ENCODE measurements at places on chromosomes 1 and 21.

- DNase-seq = no peak
Measured at GRCh38 chr1:31216016-31216415, 23.7 kb downstream of the NKAIN1 start.

DNA sequence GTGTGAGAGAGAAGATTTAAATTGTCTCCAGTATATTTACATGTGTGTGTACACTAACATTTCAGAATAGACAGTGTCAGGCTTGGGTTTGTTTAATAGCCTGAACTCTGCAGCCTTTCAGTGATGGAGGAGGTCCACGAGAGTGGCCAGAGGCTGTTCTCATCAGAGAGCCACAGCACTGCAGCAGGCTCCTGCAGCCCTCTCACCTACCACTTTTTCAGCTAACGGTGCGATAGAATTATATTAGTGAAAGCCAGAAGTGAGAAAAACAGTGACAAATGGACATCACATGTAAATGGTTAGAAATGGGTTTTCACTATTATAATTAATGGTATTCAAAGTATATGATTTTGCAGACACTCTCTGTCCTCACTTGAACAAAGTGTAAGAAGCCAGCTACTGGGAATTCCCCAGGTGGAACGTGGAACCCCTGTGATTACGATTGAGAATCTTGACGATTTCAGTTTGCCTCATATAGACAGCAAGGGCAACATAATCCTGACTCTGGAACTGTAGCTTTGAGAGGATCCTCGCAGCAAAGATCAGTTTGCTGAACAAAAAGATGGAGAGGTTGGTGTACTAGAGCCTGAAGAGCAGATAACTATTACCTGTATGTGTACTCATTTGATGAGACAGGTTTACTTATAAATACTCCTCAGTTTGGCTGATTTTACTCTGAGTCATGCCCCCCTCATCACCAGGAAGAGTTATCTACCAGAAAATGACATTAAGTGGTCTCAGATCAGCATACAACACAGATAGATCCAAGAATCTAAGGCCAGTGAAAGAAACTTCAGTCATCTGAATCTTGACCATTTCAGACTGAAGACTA, 31.4 kb downstream of the IFI16 start:
- DNase-seq = no peak

DNA sequence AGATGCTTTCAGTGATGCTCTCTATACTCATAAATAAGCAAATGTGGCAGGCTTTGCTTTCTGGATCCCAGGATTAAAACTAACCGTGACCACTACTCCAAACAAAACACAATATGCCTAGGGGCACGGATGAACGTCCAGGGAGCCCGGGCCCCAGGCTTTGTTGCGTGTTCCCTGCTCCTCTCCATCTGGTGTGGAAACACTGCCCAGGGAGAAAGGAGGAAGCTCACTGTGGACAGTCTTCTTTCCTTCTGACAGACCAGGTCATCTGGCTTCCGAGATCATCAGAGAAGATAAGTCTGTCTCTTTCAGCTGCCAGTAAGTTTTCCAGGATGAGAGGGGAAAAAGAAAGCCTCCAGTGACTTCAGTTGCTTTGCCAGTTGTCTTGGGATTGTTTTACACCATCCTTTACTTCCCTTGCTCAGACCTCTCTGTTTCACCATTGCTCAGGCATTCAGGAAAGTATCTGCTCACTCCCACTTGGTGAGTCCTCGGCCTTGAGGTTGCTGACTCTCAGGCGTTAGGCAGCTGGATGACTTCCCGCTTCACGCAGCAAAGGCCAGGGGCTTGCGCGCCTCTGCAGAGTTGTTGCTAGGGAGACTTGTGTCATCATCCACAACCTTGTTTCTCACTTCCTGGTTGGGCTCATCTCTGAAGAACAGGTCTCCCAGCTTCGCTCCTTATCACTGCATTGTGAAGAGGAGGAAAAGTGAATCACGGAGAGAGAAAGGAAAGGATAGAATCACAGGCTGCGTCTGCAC, 20.6 kb upstream of the PGD start:
- no peak for DNase-seq

DNA sequence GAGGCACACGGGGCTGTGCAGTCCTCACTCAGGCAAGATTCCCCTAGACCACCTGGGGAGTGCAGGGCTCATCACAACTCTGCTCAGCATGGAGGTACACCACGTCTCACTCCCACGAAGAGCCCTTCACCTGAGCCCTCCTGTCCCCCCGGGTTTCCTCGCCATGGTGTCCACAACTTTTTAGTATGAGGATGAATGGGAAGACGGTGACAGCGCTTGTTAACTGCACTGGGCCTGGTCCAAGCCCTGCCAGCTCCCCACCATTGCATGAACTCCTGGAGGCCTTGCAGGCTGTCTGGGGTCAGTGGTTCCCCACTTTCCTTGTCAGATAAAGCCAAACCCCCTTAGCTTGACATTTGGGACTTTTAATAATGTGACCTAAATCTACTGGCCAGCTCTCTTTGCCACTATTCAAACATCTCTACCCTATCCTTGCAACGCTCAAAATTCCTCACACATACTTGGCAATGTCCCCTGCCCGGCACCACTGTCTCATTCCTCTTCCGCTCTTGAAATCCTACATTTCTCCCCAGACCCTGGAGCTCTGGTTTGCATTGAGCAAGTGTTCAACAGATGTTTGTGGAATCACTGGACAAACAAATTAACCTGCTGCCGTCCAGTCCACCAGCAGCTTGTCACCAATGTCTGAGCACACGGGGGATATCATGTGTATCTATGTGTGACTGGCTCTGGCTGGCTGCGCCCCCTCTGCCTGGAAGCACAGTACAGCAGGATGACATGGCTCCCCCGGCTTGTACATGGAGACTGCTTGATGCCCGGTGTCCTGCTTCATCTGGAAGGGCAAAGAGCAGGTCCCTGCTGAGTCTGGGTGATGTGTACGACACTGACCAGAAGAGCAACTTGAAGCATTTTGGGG, 11.2 kb downstream of the TMEM9 start:
- no peak for DNase-seq

- no peak for DNase-seq
Measured at GRCh38 chr1:67194209-67194863, 28.1 kb downstream of the IL23R start.

GRCh38 chr1:21659099-21659923, 9.8 kb downstream of the RAP1GAP start:
- DNase-seq = peak; percentile 97

Data from GM12891 (cell line).